Breast epithelium (tissue), 4 donors: ENCODE measurements at places on chromosomes 2 and 18. TPM values are rescaled to one million over a fixed set of nuclear protein-coding genes. Genes with fewer than 3 reads are reported as not detected.

DNA sequence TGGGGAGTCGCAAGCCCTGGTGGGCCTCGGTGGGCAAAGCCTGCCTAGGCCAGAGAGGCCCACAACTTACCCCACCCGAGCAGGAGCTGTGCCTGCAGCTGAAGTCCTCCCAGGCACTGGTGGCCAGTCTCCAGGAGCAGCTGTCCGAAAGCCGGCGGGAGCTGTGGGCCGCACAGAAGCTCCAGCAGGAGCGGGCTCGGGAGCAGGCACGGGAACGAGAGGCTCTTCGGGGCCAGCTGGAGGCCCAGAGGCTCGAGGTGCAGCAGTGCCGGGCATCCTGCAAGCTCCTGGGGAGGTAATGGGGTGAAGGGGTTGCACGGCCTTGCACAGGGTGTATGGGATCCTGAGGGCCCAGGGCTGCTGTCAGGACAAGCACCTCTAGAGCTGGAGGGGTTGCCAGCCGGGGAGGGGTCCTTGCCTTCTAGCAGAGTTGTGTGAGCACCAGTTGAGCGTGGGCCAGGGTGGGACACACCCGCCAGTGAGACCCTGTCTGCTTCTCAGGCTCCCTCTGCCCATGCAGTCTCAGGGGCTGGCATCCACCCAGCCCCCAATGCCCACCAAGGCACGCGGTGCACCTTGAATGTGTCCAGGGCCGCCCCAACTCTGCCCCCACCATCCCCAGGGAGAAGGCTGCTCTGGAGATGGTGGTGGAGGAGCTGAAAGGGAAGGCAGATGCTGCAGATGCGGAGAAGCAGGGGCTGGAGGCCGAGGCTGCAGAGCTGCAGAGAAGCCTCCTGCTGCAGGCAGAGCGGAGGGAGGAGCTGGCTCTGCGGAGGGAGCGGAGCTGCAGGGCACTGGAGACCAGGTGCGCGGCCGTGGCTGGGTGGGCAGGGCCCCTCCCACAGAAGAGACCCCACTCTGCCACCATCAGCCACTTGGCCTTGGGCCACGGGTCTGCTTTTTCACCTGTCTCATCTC lies 27.2 kb downstream of the CROCC2 start:
- H3K27ac ChIP-seq, result no peak overlapping the region
- H3K4me3 ChIP-seq, result no peak overlapping the region
- H3K36me3 ChIP-seq, result no peaks in the 10 kb centered on the region
- DNase-seq, result peak; percentile 6
- H3K4me1 ChIP-seq, result no peaks in the 10 kb centered on the region

- H3K27ac ChIP-seq, result no peak overlapping the region
- no peaks in the 10 kb centered on the region for H3K27me3 ChIP-seq
- no peaks in the 10 kb centered on the region for H3K4me1 ChIP-seq
- no peaks in the 10 kb centered on the region for H3K36me3 ChIP-seq
- DNase-seq, result no peak
These were observed 115.2 kb downstream of the EXOC6B start for GRCh38 chr2:72710418-72711152.

- H3K4me3 ChIP-seq, result no peak overlapping the region
- H3K36me3 ChIP-seq, result no peaks in the 10 kb centered on the region
- DNase-seq, result no peak
- no peak overlapping the region for H3K27ac ChIP-seq
- no peaks in the 10 kb centered on the region for H3K27me3 ChIP-seq
- H3K4me1 ChIP-seq, result no peaks in the 10 kb centered on the region
These were observed 254.0 kb upstream of the SLC14A2 start for GRCh38 chr18:45361125-45361851.

- no peaks in the 10 kb centered on the region for H3K27me3 ChIP-seq
- no peak overlapping the region for H3K27ac ChIP-seq
- no peak overlapping the region for H3K4me3 ChIP-seq
- no peaks in the 10 kb centered on the region for H3K36me3 ChIP-seq
These were observed 63.4 kb downstream of the EMX1 start for GRCh38 chr2:72980535-72981217.

GRCh38 chr2:21382701-21383520 lies 259.1 kb downstream of the TDRD15 start:
- no peaks in the 10 kb centered on the region for H3K36me3 ChIP-seq
- no peak overlapping the region for H3K27ac ChIP-seq
- no peaks in the 10 kb centered on the region for H3K27me3 ChIP-seq

DNA sequence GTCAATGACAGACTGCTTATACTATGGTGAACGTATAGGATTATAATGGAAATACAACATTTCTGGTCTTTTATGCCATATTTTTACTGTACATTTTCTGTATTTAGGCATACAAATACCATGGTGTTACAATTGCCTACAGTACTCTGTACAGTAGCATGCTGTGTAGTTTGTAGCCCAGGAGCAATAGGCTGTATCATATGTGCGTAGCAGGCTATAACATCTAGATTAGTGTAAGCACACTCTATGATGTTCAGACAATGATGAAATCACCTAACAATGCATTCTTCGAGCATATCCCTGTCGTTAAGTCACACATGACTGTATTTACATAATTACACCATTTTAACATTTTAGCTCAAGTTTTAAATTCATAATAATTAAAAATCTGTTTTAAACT lies 556.6 kb upstream of the ZNF804A start:
- H3K4me1 ChIP-seq, result no peaks in the 10 kb centered on the region
- H3K4me3 ChIP-seq, result no peak overlapping the region
- H3K36me3 ChIP-seq, result no peaks in the 10 kb centered on the region
- H3K27ac ChIP-seq, result no peak overlapping the region
- DNase-seq, result no peak
- no peaks in the 10 kb centered on the region for H3K27me3 ChIP-seq

DNA sequence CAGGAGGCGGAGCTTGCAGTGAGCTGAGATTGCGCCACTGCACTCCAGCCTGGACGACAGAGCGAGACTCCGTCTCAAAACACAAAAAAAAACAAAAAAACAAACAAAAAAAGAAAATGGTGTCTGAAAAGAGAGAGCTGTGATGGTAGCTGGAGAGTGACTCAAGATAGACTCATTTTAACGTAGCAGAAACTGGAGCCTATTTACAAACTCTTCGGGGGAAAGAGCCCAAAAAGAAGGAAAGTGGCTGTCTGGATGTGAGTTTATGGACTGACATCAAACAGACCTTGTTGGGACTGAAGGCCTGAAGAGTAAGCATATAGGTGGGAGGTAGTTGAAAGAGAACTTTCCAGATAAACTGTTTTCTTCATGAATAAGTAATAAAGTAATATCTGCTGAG lies 51.8 kb downstream of the LIMS1 start:
- H3K27me3 ChIP-seq, result no peaks in the 10 kb centered on the region
- no peak for DNase-seq
- no peak overlapping the region for H3K4me3 ChIP-seq
- no peaks in the 10 kb centered on the region for H3K36me3 ChIP-seq
- H3K4me1 ChIP-seq, result no peaks in the 10 kb centered on the region

GRCh38 chr2:210546424-210547208 lies 9.8 kb upstream of the CPS1 start:
- no peak overlapping the region for H3K4me3 ChIP-seq
- no peaks in the 10 kb centered on the region for H3K4me1 ChIP-seq
- no peaks in the 10 kb centered on the region for H3K36me3 ChIP-seq
- H3K27ac ChIP-seq, result no peak overlapping the region
- no peak for DNase-seq
- no peaks in the 10 kb centered on the region for H3K27me3 ChIP-seq

DNA sequence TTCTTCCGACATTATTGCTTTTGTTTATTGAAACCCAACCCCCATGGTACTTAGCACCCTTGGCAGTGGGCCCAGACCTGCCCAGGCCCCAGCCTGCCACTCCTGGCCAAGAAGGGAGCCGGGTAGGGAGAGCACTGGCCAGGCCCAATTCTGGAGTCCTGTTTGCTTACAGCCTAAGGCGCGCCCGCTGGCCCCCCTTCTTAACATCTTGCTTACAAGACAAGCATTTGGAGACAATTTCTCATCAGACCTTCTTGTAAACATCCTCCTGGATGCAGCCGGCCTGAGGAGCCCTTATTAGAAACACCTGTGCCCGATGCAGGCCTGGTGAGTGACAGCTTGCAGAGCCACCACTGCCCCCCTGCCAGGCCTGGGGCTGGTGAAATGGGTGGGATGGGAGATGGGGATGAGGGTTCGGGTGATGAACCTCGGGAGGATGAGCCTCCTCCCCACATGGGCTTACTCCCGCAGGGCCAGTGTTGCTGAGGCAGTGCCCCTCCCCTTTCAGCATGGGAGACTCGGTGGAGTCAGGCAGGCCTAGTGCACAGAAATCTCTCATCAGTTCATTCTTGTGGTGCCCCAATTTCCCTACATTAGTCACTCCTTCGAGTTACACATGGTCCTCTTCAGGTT lies 217.5 kb downstream of the CYP26B1 start:
- no peak overlapping the region for H3K27ac ChIP-seq
- H3K27me3 ChIP-seq, result no peaks in the 10 kb centered on the region
- DNase-seq, result no peak
- H3K4me1 ChIP-seq, result no peaks in the 10 kb centered on the region
- H3K4me3 ChIP-seq, result no peak overlapping the region
- H3K36me3 ChIP-seq, result no peaks in the 10 kb centered on the region

DNA sequence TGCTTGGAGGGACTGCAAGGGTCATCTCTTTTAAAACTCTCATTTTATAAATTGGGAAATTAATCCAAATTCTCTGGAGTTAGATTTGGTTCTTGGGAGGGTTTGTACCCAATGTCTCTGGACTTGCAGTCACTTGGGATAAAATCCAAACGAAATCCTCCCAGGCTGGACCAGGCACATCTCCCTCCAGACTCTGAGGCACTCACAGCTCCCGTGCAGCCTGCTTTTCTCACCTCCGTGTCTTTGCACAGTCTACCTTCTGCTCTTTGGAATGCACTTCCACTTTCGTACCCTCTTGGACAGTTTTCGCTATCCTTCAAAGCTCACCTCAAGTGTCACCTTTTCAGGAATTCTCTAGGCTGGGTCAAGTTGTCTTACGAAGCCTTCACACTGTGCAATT lies 166.3 kb downstream of the MYCN start:
- no peak overlapping the region for H3K4me3 ChIP-seq
- no peaks in the 10 kb centered on the region for H3K36me3 ChIP-seq
- DNase-seq, result no peak
- H3K4me1 ChIP-seq, result no peaks in the 10 kb centered on the region
- H3K27me3 ChIP-seq, result no peaks in the 10 kb centered on the region

GRCh38 chr2:161134547-161135518 lies 25.4 kb upstream of the TANK start:
- peak overlapping the region; percentile 9 for H3K4me3 ChIP-seq
- no peaks in the 10 kb centered on the region for H3K36me3 ChIP-seq
- H3K4me1 ChIP-seq, result no peaks in the 10 kb centered on the region
- peak overlapping the region; percentile 83 for H3K27ac ChIP-seq
- H3K27me3 ChIP-seq, result no peaks in the 10 kb centered on the region

- H3K36me3 ChIP-seq, result no peaks in the 10 kb centered on the region
- no peaks in the 10 kb centered on the region for H3K4me1 ChIP-seq
- no peaks in the 10 kb centered on the region for H3K27me3 ChIP-seq
- no peak overlapping the region for H3K27ac ChIP-seq
These were observed 23.3 kb upstream of the EPAS1 start for GRCh38 chr2:46273919-46274318.

DNA sequence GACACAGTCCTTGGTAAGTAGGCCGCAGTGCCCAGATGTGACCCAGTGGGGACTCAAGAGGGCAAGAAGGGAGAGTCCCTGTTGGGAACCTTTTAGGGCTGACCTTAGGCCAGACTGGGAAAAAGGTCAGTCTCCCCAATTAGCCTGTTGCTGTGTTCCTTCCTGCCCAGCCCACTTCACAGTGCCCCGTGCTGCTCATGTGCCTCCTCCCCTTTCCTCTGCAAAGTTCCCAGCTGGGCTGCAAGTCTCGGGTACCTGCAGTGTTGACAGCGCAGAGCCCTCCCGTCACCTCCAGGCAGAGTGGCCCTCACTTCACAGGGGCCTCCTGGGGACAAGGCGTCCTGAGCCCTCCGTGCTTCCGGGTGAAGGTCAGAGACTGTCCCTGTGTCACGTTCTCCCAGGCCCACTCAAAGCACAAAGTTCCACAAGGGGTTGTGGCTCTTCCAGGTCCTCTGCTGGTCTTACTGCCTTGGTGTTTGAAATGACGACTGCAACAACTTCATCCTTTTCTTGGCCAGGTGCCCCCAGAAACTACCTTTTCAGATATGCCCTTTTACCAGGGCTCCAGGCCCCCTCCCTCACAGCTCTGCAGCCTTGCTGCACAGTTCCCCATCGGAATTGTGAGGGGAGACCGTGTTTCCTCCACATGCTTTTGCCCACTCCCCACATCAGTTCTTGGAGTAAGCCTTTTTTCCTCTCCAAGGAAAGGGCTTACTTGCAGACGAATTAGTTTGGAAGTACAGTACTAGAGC lies 225.8 kb downstream of the ALPK2 start:
- no peak overlapping the region for H3K4me3 ChIP-seq
- H3K4me1 ChIP-seq, result no peaks in the 10 kb centered on the region
- H3K27ac ChIP-seq, result peak overlapping the region; percentile 18
- no peaks in the 10 kb centered on the region for H3K36me3 ChIP-seq
- no peak for DNase-seq

DNA sequence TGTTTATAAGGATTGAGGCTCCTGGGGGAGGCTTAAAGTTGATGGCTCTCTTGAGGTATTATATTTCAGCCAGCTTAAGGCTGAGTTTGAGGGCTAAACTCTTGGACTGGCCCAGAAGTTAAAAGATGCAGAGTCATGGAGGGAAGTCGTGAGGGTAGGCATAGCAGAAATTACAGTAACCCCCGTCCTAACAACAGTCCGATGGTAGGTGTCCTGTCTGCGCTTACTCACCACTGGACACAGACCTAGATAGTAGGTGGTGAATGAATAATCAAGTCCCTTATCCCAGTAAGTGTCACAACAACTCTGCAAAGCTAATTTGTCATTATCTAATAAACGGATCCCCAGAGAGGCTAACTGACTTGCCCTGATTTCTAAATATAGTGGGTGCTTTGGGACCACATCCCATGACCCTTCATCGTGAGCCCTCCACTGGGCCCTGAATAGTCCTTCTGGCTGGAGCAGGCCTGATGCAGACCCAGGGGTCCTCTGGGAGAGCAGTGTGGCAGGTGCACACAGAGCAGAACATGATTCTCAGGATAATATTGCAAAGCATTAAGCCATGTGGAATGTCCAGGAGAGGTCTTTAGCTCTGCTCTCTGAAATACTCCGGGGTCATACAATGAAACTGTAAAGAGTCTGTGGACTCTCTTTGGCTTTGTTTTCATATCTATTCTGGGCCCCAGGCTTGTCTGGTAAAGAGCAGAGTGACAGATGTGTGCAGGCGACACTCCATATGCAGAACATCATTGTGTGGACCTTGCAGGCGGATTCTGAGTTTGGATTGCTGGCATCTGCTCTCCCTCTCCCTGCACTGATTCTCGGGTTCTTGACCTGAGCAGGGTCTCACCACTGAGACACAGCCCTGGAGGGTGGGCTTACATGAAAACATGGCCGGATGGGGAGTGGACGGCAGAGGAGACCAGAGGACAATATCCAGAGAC lies 98.1 kb downstream of the RNF144A start:
- H3K4me1 ChIP-seq, result no peaks in the 10 kb centered on the region
- no peak overlapping the region for H3K4me3 ChIP-seq
- no peak overlapping the region for H3K27ac ChIP-seq
- H3K36me3 ChIP-seq, result no peaks in the 10 kb centered on the region
- H3K27me3 ChIP-seq, result no peaks in the 10 kb centered on the region

TEX51 gene
- total RNA-seq, result not detected

NAT8 gene
- not detected for total RNA-seq

ZSWIM2 gene
- not detected for total RNA-seq

SETBP1 gene
- 40.1 TPM for total RNA-seq

PTRHD1 gene
- 19.3 TPM for total RNA-seq

RAB6C gene
- 1.6 TPM for total RNA-seq
